ENCODE measurements at places on chromosomes 7 and 10.

DNA sequence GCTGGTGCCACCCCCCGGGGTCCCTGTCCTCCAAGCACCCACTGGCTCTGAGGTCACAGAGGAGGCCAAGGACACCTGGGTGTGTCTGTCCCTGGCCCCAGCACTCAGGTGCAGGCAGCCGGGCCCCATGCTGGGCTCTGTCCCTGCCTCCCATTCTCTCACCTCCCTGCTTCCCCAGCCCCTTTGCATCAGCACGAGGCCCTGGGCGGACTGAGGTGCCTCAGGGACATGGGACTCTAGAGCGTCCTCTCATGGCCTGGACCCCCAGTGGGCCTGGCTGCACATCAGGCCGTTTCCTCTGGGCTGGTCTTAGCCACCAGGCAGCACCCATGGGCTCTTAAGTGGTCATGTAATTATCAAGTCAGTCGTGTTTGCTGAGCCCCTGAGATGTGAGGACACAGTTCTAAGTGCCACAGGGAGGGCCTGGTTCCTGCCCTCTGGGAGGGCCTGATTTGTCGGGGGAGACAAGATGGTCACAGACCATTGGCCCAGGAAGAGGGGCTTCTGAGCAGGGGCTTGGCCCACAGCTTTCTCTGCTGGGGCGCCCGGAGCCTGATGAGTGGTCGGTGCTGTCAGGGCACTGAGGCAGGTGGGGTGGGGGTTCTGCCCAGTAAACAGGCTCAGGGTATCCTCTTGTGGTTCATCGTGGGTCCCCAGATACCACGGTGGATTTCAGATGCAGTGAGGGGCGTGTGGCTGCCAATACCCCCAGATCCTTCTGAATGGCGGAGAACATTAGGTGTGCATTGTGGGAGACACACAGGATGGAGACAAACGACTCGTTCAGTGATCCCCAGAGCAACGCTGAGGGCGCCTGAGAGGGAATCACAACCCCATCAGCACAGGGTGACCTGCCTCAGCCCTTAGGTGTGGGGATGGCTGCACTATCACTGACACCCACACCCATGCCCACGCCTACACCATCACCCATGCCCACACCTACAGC is 152.5 kb downstream of the WDR37 start:
- no peak for DNase-seq

GRCh38 chr10:109343293-109343692 is 580.0 kb downstream of the XPNPEP1 start:
- DNase-seq, result no peak

DNA sequence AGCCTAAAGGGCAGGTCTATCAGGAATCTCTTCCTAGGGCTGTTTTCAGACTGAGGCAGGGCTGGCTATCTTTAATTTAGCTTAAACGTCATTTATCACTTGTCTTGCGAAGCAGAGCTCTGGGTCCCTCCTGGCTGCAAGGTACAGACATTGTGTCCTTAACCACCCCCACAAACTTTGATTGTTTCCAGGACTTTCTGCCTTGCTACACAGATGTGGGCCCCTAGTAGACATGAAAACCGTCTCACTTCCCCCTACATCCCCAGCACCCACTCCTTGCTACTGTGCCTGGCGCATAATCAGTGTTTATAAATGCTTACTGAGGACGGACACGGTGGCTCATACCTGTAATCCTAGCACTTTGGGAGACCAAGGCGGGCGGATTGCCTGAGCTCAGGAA is 54.5 kb downstream of the PIP4K2A start:
- no peak for DNase-seq

DNA sequence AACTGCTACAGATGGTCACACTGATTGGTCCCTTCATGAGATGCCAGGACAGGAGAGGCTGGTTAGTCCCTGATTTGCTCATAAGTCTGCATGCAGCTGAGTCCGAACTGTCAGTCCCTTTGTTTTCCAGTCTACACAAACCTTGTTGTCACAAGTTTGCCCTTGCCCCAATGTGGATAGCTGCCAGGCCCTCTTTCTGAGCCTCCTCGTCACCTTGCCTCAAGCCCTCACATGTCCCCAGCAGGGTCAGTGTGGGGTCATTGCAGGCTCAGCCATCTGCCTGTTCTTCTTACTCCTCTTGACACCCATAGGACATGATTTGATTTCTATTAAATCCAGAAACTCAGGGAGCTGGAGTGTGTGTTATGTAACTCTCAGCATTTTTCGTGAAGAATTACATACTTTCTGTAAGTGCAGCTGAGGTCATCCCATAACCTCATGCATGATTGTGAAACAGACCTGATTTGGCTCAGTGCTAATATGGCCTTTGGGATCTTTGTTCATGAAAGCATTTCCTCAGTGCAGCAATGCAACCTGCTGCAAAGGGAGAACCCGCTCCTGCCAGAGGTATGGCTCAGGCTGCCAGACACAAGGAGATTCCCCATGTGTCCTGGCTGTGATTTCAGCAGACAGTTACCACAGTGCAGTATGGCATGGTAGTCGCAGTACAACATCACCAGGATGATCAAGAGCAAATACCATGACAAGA is 70.0 kb upstream of the ZMIZ2 start:
- no peak for DNase-seq

- DNase-seq, result no peak
Observed at GRCh38 chr7:68613405-68613804, 984.9 kb upstream of the AUTS2 start.

DNA sequence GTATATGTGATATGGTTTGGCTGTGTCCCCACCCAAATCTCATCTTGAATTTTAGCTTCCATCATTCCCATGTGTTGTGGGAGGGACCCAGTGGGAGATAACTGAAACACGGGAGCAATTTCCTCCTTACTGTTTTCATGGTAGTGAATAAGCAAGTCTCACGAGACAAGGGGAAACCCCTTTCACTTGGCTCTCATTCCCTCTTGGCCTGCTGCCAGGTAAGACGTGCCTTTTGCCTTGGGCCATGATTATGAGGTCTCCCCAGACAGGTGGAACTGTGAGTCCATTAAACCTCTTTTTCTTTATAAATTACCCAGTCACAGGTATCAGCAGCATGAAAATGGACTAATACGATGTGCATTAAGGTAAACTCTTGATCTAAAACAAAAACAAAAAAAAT is 357.1 kb upstream of the AOAH start:
- no peak for DNase-seq

DNA sequence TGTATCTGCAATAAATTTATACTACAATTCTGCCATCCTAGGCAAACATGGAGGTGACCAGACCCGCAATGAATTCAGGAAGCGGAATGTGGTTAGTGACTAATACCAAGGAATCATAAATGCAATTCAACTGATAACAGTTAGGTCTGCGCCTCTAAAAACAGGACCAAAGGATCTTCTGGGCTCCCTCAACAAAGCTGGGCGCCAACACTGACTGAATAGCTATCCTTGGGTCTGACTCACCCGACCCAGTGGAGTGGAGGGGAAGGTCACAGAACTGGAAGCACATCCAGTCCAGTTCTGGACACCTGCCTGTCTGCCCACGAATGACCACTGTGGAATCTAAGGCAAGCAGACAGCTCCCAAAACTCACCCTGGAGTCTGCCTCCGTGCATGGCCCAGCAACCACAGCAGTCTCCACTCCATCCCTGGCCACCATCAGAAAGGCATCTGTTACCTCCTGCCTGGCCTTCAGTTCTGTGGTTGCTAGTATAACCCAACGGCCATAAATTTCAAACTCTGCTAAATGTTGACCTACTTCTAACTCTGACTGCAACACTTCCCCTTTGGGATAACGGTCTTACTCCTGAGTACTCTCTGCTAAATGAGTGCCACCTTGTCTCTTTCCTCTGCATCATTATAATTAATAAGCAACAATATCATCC is 43.0 kb upstream of the DLX6 start:
- DNase-seq, result no peak

- no peak for DNase-seq
Observed at GRCh38 chr10:60820093-60820754, 41.9 kb downstream of the CDK1 start.

GRCh38 chr10:9636216-9636615 is 1381.5 kb upstream of the CELF2 start:
- DNase-seq, result no peak

- no peak for DNase-seq
Observed at GRCh38 chr7:34191162-34191561, 285.8 kb downstream of the BMPER start.

GRCh38 chr10:44411251-44411650 is 26.4 kb upstream of the CXCL12 start:
- no peak for DNase-seq

- no peak for DNase-seq
Observed at GRCh38 chr10:88728107-88728763, 22.2 kb downstream of the LIPK start.

GRCh38 chr7:95407751-95408150 is 11.6 kb upstream of the PON3 start:
- no peak for DNase-seq

GRCh38 chr7:26167303-26167934 is 15.4 kb downstream of the NFE2L3 start:
- DNase-seq, result no peak

GRCh38 chr7:2821161-2821841 is 22.8 kb downstream of the GNA12 start:
- no peak for DNase-seq

DNA sequence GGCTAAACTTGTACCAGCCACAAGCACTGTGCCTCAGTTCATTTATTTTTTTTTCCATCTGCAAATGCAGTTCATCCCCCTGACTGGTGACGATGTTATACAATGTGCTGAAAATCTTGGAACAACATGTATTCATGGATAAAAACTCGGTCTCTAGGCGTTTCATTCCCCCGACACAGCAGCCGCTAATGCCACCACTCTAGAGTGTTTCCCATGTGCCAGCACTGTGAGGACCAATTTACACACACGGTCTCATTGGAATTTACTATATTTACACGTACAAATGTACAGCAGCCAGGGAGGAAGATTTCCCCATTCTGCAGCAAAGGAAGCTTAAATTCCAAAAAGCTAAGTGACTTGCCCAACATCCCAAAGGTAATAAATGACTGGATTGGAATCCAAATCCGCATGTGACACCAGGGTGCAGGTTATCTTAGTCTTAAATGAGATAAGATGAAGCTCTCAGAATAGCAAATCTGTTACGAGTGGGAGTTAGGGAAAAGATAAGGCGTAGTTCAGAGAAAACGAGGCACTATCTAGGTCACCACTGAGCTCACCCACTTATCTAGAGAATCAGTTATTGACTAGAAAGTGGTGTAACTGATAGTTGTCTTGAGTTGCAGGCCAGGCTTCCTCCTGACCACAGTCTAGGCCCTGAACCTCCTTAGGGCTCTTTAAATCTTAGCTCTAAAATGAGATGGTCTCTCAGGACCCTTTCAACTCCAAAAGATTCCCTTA is 36.7 kb downstream of the FAM107B start:
- DNase-seq, result no peak

DNA sequence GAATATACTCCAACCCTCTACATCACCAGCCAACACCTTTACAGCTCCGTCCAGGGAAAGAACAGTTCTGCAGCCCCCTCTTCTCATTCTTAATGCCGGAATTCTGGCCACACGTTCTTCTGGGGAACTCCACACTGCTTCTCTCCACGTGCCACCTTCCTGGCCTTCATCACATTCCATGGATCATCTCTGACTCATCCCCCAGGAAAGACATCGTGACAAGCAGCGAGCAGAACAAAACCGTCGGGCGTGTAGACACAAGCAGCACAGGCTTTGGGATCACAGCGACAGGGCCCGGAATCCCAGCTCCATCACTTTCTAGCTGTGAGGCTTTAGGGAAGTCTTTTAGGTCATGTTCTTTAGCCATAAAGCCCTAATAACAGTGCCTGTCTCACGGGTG is 590.3 kb upstream of the FOXK1 start:
- DNase-seq, result no peak

DNA sequence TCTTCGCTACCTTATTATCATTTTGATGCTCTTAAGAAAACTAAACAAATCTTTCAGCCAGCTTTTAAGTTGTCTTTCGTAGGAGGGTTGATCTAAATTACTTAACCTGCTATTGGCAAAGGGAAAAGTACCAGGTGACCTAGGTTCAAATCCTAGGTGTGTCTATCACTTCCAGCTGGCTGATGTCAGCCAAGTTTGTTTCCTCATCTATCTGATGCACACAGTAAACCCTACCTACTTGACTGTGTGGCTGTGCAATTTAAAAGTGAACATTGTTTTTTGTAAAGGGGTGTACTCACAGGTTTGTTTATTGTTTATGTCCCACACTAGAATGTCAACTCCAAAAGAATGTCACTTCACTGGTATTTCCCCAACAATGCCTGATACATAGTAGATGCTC is 21.9 kb upstream of the CAMK1D start:
- no peak for DNase-seq

- DNase-seq, result no peak
Observed at GRCh38 chr10:52472406-52473146, 158.5 kb downstream of the DKK1 start.

DNA sequence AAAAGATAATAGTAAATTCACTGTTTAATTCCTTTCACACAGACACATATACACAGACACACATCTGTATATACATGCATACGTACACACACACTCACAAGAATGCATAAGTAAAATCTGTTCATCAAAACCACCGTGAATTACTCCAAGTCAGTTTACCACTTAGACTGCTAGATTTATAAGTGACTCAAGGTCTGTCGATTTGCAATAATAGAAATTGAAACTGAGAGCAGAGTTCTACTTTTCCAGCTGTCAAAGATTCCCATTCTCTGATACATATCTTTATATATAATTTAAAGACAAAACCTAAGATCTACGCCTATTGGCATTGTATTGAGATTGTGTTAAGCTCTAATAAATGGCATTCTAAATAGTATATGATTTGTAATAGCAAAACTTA is 9.9 kb upstream of the HGF start:
- no peak for DNase-seq

DNA sequence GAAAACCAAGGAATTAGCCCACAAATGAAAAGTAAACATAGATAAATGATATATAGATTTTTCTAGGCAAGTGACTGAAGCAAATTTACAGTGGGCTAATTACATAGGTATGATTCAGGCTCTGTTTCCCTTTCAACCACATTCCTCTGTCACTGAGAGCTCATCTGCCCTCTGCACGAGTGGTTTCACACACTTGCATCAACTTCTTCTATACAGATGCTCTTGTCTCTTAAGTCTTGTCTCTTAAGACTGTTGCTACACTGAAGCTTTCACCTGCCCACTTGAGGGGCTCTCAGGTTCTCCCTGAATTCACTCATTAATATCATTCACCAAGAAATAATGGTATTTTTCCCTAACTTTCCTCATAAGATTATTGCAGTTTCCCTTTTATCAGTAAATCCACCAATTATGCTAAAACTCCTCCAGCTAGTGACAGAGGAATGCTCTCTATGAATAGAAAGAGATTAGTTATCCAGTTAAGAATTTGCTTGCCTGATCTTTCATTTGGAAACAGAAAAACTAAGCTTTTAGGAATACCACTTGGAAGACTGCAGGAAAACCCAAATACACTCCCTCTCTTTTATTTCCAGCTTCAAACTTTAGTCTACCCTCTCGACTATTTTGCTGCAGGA is 95.7 kb downstream of the ELAPOR2 start:
- no peak for DNase-seq

- no peak for DNase-seq
Observed at GRCh38 chr7:159031750-159032149, 112.9 kb downstream of the VIPR2 start.

DNA sequence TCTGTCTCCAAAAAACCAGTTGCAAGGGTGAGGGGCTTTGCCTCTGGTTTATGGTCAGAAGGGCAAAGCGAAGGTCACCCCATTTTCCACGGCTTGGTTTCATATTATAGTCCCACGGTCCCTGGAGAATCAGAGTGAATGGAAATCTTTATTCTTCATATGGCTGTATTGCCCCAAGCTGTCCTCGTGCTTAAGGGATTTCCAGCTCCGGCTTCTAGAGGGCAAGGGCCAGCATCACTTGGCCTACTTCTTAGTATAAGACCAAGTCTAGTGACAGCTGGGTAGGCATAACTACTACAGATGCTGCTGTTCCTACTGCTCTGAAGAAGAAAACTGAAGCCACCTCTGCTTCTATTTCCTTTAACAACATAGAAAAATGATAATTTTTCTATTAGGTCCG is 63.2 kb downstream of the PARP12 start:
- no peak for DNase-seq
